ENCODE measurements at places on chromosomes 2 and 18.

GRCh38 chr2:138490673-138491494 is 10.7 kb upstream of the SPOPL start:
- no peak for DNase-seq

DNA sequence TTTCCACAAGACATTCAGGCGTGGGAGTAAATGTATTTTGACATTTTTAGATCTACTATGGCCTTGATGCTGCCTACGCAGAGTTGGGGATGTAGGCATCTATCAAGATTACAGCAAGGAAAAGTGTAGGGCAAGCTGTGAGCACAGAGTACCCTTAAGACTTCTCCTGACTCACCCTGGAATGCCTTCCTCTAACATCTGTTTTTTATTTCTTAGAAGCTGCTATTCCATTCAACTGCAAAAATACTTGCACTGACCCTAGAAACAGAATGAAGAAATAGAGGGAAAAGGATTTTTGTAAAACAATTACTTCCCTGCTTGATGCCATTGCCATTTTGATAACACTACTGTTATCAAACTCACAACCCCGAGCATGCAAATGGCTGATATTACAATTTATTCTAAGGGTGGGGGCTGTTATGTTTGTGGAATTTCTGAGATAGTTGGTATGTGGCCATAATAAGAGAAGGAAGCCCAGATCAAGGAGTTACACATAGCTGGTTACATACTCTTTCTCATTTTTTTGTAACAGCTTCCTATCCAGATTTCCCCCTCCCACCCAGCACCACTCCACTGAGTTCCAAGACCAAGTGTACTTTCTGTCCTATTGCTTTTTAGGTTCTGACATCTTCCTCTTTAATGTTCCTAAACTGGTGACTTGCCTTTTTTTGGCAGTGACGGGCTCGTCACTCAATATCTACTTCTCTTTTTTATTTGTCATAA is 6.0 kb upstream of the ROCK1 start:
- peak; percentile 92 for DNase-seq

- peak; percentile 52 for DNase-seq
Observed at GRCh38 chr2:205776139-205776538, 93.8 kb downstream of the NRP2 start.

GRCh38 chr2:63679252-63679855 is 90.6 kb downstream of the MDH1 start:
- DNase-seq: no peak

- no peak for DNase-seq
Observed at GRCh38 chr2:204187229-204188083, 250.9 kb downstream of the ICOS start.

GRCh38 chr2:138030459-138030858 is 66.2 kb downstream of the HNMT start:
- DNase-seq: peak; percentile 83

DNA sequence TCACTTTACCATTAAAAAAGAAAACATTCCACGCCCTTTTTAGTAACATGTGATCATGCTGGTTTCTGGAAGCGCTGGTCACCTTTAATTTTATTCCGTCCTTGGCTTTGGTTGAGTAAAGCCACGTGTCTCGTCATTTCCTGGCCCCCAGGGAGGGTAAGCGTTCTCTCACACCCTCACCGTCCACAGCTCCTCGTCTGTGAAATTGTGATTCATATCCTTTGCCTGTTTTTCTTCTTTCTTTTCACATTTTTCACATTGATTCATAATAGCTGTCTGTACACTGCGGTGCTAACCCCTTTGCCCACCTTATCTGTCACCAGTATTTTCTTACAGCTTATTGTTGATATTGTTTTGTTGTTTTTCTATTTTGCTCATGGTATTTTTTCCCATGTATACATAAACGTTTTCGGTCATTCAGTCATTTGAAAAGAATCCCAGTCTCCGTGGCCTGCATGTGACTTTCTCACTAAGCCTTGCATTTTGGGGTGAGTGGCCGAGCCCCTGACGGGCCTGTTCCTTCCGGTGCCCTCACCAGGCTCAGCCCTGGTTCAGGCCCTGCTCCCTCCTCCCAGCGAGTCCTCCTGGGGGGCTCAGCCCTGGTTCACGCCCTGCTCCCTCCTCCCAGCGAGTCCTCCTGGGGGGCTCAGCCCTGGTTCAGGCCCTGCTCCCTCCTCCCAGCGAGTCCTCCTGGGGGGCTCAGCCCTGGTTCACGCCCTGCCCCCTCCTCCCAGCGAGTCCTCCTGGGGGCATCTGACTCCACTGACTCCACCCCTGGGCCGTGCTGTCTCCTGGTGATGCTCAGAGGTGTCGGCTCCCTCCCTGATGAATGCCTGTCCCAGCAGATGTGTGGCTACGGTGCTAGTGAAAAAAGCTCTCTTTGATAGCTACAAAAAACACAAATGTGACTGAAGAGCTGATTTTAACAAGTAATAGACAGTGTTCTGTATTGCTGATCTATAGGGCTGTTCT is 249.7 kb upstream of the PXDN start:
- peak; percentile 68 for DNase-seq
